Activated CD8-positive, alpha-beta memory T cell treated with anti-CD3 and anti-CD28 coated beads for 48 hours (primary cell): ENCODE measurements at places on chromosomes 6 and 20.

GRCh38 chr20:48800177-48800576, 27.6 kb downstream of the PREX1 start:
- DNase-seq, result no peak

GRCh38 chr20:663315-664090, 10.5 kb upstream of the SRXN1 start:
- no peak for DNase-seq

DNA sequence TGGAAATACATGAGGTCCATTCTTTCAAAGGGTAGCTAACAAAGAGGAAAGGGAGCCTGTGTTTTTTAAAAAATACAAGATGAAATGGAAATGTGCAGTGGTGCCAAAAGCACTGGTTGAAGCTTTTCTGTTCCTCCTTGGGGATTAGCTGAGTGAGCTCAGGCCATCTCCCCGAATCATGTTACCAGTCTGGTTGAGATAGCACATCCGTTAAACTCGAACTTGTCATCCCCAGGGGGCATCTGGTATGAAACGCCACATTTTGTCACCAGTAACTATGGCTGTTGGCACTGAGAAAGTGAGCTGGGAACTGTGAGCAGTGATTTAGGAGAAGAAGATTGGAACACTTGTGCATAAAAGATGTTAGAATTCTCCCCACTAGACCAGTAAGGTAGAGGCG, 196.2 kb downstream of the SAMD5 start:
- no peak for DNase-seq

DNA sequence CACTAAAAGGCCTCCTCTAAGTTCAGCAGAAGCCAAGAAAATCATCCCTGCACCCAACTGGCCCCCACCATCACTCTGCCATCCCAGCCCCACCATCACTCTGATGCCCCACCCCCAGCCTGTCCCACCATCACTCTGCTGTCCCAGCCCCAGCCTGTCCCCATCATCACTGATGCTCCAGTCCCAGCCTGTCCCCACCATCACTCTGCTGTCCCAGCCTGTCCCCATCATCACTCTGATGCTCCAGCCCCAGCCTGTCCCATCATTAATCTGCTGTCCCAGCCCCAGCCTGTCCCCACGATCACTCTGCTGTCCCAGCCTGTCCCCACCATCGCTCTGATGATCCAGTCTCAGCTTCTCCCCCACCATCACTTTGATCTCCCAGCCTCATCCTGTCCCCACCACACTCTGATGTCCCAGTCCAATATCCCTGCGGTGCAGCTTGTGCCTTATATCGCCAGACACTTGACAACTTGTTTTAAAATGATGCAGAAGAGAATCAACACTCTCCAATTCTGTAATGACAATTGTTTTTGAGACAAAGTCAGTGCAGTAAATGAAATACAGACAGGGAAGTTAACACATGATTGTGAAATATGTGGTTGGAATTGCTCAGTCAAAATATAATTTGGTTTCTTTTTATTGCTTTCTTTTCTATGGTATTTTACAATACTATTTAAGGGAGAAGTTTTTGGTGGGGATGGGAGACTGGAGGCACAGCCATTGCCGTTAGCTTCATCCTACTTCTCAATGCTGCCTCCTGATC, 100.8 kb downstream of the TNFAIP3 start:
- no peak for DNase-seq
